ENCODE measurements at places on chromosomes 11 and 22.

- no peak for DNase-seq
Observed at GRCh38 chr11:9750551-9750950, 86.7 kb downstream of the SWAP70 start.

GRCh38 chr11:14393889-14394288 is 34.9 kb upstream of the RRAS2 start:
- DNase-seq, result no peak

DNA sequence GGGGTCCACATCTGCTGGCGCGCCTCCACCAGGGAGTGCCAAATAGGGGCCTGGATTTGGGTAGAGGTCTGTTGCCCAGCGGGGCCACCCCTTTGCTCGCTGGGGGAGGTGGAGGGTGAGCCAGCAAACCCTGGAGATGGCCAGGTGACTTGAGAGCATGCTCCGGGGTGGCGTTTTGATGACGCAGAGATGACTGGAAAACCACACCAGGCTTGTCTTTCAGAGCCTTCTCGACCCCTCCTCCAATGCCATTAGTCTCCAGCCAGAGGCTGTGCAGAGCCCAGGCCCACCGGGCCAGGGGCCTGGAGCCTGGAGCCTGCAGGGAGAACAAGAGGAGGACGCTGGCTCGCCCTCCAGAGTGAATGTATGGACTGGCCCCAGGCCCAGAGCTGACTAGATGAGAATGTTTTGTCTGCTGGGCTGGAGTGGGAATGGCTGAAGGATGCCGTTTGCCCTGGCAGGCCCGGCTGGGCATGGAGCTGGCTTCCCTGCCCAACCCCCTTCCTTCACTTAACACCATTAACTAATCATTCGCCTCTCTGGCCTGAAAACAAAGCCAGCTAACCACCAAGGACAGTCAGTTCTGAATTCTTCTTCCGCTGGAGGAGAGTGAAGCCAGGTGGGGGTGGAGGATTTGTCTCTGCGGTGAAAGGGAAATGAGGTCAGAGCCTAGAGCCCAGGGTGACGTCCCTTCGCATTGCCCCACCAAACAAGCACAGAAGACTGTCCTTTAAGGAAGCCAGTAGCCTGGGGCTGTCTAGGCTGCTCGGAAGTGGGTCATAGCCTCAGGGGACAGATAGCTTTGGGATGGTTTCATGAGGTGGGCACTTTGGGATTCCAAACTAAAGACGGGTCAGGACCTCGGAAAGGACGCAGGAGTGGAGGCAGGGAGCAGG is 1.6 kb upstream of the MCAM start:
- DNase-seq, result peak; percentile 80

GRCh38 chr22:33382436-33382835 is 324.3 kb upstream of the SYN3 start:
- no peak for DNase-seq

- peak; percentile 10 for DNase-seq
Observed at GRCh38 chr22:26215736-26216135, 46.5 kb downstream of the SEZ6L start.

DNA sequence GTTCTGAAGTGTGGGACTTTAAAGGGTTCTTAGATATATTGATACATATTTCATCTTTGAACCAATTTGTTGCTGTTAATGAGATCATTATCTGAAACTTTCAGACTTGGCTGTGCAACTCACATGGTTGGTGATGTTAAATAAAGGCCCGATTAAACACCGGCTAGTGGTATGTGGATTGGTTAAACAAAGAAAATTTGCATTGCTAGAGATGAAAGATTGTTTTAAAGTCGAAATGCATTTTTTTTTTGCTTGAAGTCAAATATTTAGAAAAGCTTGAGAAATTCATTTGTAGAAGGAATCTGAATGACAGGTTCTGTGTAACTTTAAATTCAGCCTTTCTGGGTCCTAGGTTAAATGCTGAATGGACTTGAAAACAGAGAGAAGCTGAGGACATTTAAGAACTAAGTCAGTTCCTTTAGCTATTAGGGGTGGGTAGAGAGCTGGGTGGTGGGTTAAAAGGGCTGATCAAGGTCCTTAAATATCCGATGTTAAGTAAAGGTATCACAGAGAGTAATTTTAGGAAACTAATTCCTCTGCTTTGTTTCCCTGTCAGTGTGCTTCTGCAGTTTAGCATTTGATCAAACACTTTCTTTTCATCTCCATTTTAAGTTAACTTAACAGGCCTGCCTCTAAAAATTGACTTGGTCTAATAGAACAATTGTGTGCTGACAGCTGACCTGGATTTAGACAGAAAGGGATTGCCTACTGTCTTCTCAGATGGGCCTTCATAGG is 4.5 kb downstream of the ZNRF3 start:
- DNase-seq, result no peak

GRCh38 chr11:107563702-107564101 is 1.8 kb downstream of the ALKBH8 start:
- peak; percentile 70 for DNase-seq

DNA sequence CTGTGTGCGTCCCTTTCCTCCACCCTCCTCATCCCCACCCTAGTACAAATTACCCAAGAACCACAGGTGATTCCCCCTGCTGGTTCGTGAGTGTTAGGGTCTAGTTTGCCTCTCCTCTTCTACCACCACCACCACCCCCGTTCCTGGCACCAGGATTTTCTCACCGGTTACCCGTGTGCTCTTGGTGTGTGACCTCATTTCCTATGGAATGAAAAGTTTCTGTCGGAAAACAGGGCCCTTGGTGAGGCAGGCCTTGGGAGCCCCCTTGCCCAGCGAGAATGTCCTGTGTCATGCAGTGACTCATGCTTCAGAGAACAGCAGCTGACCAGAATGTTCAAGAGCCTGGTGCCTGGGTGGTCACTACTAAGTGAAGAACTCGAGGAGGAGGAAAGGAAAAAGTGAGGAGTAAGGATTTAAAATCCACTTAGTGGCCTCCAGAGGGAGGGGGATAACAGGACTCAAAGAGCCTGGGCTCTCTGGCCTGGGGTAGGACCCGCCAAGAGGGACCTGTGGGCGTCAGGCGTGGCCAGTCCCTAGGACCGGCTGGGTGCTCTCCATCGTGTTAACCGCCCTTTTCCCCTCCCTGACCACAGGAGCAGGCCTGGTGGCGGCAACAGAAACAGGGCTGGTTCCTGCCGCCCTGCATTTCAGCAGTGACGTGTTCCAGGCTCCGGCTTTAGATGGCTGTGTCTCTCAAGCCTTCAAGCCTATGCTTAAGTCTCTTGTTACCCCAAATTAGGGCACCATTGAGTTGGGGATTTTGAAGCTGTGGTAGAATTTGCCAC is 30.2 kb downstream of the C22orf31 start:
- DNase-seq, result peak; percentile 96

- no peak for DNase-seq
Observed at GRCh38 chr11:93410441-93410840, 79.9 kb downstream of the DEUP1 start.

DNA sequence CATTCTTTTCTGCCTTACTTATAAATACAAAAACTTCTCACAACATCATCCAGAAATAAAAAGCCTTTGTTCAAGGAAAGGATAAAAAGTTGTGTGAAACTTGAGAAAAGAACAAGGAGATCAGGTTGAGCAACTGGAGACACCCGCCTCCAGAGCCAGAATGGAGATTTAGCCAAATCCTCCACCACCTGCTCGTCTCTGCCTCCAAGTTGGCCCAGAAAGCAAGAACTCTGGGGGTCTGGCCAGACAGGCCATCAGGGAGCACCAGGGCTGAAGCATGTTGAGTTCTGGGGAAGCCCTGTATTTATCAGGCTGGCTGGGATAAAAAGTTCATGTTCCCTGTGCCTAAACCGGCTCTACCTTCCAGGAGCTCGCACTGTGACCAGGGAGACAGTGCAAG is 14.9 kb downstream of the SMCO4 start:
- no peak for DNase-seq

- DNase-seq, result no peak
Observed at GRCh38 chr11:64661614-64662013, 61.4 kb downstream of the NRXN2 start.

DNA sequence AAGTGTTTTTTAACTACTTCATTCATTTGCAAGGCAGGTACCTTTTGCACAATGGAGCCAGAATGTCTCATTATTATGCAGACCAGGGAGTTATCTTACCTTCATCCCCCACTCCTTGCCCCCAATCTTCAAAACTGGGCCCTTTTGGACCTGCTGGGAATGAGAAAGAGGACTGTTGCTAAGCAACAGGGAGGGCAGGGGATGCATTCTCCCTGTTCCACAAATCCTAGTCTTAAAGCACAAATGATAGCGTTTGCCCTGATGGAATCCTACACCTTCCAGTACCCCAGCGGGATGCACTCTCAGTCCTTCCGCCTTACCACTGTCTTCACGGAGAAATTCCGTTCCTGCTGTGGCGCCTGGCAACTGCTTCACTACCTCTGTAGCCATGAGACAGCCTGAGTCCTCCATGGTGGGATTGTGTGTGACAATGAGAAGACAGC is 4.1 kb upstream of the KCNJ1 start:
- DNase-seq, result no peak

GRCh38 chr22:45783021-45783420 is 111.4 kb downstream of the ATXN10 start:
- DNase-seq, result no peak

DNA sequence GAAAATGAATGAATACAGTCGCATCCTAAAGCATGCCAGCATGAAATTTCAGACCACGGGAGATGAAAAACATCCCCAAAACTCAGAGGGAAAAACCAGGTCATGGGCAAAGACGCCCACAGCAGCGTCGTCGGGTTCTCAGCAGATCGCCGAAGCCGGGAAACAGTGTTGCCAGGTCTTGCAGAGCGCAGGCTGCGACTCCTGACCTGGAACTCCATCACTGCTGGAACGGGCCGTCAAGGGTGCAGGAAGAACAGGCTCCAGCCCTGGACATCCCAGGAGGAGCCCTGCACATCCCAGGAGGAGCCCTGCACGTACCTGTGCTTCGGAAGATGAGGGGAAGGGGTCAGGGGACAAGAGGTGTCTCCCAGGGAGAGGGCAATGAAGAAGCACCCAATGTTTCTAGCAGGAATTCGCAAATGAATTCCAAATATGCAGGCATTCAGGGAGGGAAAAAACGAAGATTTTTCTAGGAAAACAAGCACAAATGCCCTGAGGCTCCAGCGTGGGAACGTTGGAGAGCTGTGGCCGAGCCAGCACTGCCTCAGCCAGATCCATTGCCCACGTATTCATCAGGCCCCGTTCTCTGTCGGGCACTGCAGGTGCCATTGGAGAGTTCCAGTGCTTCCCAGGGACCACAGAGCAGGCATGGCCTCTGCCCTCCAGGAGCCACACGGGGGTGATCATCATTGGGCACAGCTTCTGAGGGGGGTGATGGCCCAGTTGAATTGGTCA is 1110.4 kb downstream of the BRD1 start:
- DNase-seq, result no peak

DNA sequence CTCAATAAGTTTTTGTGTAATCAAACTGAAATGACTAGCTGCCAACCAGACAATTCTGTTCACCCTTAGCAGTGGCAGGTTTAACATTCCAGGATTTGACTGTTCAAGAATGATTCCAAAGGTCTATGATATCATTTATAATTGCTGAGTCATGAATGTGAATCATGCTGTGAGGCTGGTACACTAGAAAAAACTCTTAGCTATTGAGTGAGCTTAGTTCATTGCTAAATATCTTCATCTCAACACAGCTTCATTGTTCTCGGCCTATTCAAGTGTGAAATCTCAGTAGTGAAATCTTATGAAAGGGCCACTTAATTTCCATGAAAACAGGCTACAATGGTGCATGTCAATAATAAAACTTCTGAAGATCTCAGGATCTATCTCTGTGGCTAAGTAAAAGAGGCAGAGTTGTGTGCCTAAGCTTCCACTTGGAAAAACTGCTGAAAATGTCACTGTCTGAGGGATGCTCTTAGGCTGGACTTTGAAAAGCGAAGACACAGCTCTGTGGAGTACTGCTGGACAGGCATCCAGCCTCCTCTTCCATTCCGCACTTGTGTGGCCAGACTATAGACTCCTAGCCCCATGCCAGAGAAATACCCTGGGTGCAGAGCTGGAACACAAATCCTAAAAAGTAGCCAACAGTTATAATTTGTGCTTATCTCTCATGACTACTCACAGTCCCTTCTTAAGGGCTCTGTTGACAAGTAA is 12.8 kb downstream of the AQP11 start:
- DNase-seq, result peak; percentile 90

GRCh38 chr11:71454470-71455113 is 1.6 kb downstream of the NADSYN1 start:
- DNase-seq, result no peak

DNA sequence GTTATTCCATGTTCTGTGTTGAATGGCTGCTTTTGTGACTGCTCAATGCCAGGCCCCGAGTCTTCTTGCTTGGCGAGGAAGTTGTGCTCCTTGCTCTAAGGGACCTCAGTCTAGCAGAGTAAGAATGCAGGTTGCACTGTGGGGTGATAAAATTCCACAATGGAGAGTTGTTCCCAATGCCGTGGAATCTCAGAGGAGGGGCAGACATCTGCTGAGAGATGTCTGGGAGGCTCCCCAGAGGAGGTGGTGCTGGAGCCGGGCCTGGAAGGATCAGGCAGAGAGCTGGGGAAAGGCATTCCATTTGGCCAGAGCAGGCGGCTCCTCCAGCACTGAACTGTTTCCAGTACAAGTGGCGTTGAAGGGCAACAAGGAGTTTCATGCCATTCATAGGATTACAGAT is 55.2 kb downstream of the ST3GAL4 start:
- no peak for DNase-seq

DNA sequence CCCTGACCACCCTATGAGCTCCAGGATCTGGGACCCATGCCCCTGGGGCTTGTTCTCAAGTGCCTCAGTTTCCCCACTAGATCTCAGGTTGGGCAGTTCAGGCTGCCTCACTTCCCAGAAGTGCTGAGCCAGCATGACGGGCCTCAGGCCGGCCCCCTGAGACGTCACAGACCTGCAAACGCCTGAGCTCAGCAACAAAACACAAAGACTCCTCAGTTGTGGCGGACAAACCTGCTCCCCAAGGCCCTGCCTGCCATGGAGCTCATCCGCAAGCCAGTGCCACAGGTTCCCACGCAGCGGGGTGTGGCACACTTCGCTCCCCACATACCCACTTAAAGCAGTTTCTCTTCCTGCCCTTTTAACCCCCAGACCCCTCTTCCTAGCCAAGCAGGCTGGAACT is 45.2 kb downstream of the NECTIN1 start:
- DNase-seq, result no peak

- DNase-seq, result no peak
Observed at GRCh38 chr22:41015003-41015402, 63.8 kb downstream of the RBX1 start.

DNA sequence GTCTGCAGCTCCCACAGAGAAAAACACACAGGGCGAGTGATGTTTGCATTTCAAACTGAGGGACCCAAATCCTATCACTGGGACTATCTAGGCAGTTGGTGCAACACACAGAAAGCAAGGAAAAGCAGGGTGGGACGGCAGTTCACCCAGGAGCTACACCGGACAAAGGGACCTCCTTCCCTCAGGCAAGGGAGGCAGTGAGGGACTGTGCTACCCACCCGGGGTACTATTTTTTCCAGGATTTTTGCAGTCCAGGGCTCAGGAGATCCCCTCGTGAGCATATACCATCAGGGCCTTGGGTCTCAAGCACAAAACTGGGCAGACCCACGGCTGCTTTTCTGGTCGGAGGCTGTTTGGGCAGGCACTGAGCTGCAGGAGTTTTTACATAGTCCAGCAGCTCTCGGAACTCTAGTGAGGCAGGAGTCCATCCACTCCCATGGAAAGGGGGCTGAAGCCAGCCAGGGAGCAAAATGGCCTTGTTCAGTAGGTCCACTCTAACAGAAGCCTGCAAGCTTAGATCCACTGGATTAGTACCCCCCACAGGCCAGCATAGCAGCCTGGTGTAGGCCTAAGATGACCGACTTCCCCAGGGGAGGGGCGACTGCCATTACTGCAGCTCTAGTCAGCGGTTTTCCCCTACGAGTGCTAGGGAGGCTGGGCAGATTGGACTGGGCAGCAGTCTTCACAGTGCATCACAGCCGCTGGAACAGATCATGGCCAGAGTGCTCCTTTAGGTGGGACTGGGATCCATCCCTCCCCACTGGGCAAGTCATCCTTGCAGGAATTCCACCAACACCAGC is 28.2 kb downstream of the CARD18 start:
- DNase-seq, result no peak
